ENCODE measurements at places on chromosomes 1 and 21.

- no peak overlapping the region for H3K27ac ChIP-seq
- H3K36me3 ChIP-seq: no peaks in the 10 kb centered on the region
- no peaks in the 10 kb centered on the region for H3K27me3 ChIP-seq
- H3K4me1 ChIP-seq: no peaks in the 10 kb centered on the region
These were observed 360.2 kb downstream of the DISC1 start for GRCh38 chr1:231986631-231987336.

DNA sequence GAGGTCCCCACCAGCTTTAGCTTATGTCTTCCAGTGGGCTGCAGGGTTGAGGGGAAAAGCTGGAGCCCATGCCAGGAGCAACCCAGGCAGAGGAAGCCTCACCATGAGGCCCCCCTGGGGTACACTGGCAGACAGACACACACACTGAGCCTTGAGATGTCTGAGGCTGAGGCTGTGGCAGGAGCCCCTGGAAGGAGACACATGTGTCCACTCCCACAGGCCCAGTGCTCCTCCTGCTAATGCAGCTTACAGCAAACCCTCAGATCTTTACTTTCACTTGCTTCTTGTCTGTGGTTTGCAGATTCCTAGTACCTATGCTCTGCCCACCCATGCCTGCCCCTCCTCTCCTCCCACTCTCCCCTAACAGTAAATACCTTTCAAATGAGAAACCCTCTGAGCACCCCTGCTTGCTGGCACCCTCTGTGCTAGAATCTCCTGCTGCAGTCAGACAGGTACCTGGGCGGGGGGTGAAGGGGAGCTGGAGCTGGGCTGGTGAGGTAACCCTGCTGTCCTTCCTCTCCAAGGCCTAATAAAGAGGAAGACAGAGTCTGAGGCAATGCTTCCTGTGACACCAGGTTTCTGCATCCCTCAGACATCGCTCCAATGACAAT lies 63.4 kb upstream of the NEK2 start:
- no peak overlapping the region for H3K27ac ChIP-seq
- H3K4me3 ChIP-seq: no peak overlapping the region
- H3K36me3 ChIP-seq: no peaks in the 10 kb centered on the region
- peak; percentile 52 for DNase-seq
- peaks cover 9% of the 10 kb centered on the region for H3K4me1 ChIP-seq

- H3K4me1 ChIP-seq: peaks cover 2% of the 10 kb centered on the region
- peak overlapping the region; percentile 9 for H3K27ac ChIP-seq
- H3K36me3 ChIP-seq: no peaks in the 10 kb centered on the region
- H3K4me3 ChIP-seq: no peak overlapping the region
These were observed 50.4 kb downstream of the SLC16A1 start for GRCh38 chr1:112905395-112906149.

- no peaks in the 10 kb centered on the region for H3K27me3 ChIP-seq
- no peak overlapping the region for H3K27ac ChIP-seq
- peaks cover 2% of the 10 kb centered on the region for H3K36me3 ChIP-seq
- DNase-seq: peak; percentile 45
- peaks cover 6% of the 10 kb centered on the region for H3K4me1 ChIP-seq
These were observed 88.5 kb downstream of the CEP350 start for GRCh38 chr1:180042988-180043622.

- no peak overlapping the region for H3K4me3 ChIP-seq
- H3K4me1 ChIP-seq: peaks cover 2% of the 10 kb centered on the region
- DNase-seq: peak; percentile 68
- H3K36me3 ChIP-seq: no peaks in the 10 kb centered on the region
These were observed 2.6 kb upstream of the TOR3A start for GRCh38 chr1:179079113-179079761.

DNA sequence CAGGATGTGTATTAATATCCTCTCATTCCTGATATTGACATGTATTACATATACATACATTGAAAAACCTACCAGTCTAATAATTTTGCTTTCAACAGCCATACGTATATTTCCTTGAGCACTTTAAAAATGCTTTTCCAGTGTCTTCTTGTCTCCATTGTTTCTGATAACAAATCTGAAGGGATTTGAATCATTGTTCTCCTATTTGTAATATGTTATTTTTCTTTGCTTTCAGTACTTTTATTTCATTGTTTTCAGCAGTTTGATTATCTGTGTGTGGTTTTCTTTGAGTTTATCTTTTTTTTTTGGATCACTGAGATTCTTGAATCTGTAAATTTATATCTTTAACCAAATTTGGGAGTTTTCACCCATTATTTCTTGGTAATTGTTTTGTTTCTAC lies 65.3 kb downstream of the RABGAP1L start:
- no peaks in the 10 kb centered on the region for H3K4me1 ChIP-seq
- no peaks in the 10 kb centered on the region for H3K36me3 ChIP-seq
- no peak overlapping the region for H3K4me3 ChIP-seq
- no peak for DNase-seq
- no peaks in the 10 kb centered on the region for H3K27me3 ChIP-seq
- H3K27ac ChIP-seq: no peak overlapping the region

GRCh38 chr21:35940074-35940927 lies 120.0 kb downstream of the SETD4 start:
- no peaks in the 10 kb centered on the region for H3K27me3 ChIP-seq
- H3K36me3 ChIP-seq: no peaks in the 10 kb centered on the region
- no peak overlapping the region for H3K27ac ChIP-seq

GRCh38 chr1:8816264-8816663 lies 1.2 kb downstream of the RERE start:
- peak overlapping the region; percentile 82 for H3K4me3 ChIP-seq
- peaks cover 2% of the 10 kb centered on the region for H3K4me1 ChIP-seq
- DNase-seq: peak; percentile 60
- no peaks in the 10 kb centered on the region for H3K27me3 ChIP-seq
- H3K27ac ChIP-seq: no peak overlapping the region

- no peak for DNase-seq
- no peak overlapping the region for H3K4me3 ChIP-seq
- peaks cover 2% of the 10 kb centered on the region for H3K27me3 ChIP-seq
- no peaks in the 10 kb centered on the region for H3K36me3 ChIP-seq
These were observed 8.8 kb downstream of the ETV3L start for GRCh38 chr1:157090771-157091170.

GRCh38 chr1:8754993-8755392 lies 62.4 kb downstream of the RERE start:
- no peaks in the 10 kb centered on the region for H3K36me3 ChIP-seq
- H3K27ac ChIP-seq: no peak overlapping the region
- H3K4me1 ChIP-seq: no peaks in the 10 kb centered on the region

- no peaks in the 10 kb centered on the region for H3K27me3 ChIP-seq
- no peak overlapping the region for H3K4me3 ChIP-seq
These were observed 287.5 kb downstream of the SMYD3 start for GRCh38 chr1:246219508-246220030.

GRCh38 chr1:186977266-186977957 lies 148.7 kb downstream of the PLA2G4A start:
- peaks cover 6% of the 10 kb centered on the region for H3K4me1 ChIP-seq
- no peak overlapping the region for H3K4me3 ChIP-seq
- H3K27ac ChIP-seq: no peak overlapping the region

DNA sequence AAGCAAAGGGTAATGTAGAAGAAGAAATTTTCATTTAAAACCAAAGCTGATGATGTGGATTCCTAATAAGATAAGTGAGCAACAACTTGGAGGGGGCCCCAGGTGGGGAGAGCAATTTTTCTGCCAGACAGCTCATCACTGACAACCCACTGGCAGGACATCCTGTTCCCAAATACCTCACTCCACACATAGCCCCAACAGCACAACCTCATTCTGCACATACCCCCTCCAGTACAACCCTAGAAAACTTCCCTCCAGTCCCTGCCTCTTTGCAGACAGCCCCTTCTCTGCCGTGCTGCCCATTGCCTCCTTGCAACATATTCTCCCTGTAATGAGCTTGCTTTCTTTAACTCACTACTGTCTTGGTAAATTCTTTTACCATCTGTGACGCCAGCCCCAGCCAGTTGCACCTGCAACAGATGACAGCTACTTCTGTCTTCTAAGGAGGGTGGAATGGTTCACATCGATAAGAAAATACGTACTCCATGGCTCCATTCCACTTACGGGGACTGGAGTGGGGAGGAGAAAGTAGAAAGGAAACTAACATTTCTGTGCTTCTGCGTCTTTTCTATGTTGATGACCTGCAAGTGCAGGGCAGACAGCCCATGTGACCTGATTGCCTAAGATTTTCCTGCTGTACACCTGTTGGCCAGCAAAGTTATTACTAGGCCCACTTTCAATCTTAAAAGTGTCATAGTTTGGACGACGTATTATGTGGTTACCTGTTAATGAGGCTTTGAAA lies 14.7 kb downstream of the RHEX start:
- H3K27ac ChIP-seq: no peak overlapping the region
- peaks cover 2% of the 10 kb centered on the region for H3K27me3 ChIP-seq
- H3K4me3 ChIP-seq: no peak overlapping the region
- H3K4me1 ChIP-seq: no peaks in the 10 kb centered on the region
- no peak for DNase-seq
- no peaks in the 10 kb centered on the region for H3K36me3 ChIP-seq

- H3K36me3 ChIP-seq: peaks cover 2% of the 10 kb centered on the region
- no peaks in the 10 kb centered on the region for H3K4me1 ChIP-seq
- no peaks in the 10 kb centered on the region for H3K27me3 ChIP-seq
- no peak overlapping the region for H3K27ac ChIP-seq
- H3K4me3 ChIP-seq: no peak overlapping the region
These were observed 19.8 kb downstream of the LMO4 start for GRCh38 chr1:87348341-87349019.

DNA sequence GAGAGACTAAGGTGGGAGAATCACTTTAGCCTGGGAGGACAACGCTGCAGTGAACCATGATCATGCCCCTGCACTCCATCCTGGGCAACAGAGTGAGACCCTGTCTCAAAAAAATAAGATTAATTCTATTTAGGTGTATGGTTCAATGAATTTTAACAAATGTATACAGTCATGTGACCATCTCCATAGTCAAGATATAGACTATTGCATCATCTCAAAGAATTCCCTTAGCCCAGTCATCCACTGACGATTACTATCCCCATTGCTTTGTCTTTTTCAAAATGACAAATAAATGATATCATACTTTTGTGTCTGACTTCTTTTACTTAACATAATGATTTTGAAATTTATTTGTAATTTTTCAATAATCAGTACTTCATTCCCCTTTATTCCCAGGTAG lies 260.0 kb downstream of the LRRC7 start:
- no peak overlapping the region for H3K27ac ChIP-seq
- H3K27me3 ChIP-seq: no peaks in the 10 kb centered on the region
- H3K4me1 ChIP-seq: no peaks in the 10 kb centered on the region
- no peaks in the 10 kb centered on the region for H3K36me3 ChIP-seq
- no peak overlapping the region for H3K4me3 ChIP-seq

- H3K4me1 ChIP-seq: peaks cover 5% of the 10 kb centered on the region
- DNase-seq: peak; percentile 16
- H3K4me3 ChIP-seq: no peak overlapping the region
- H3K27ac ChIP-seq: no peak overlapping the region
- H3K27me3 ChIP-seq: no peaks in the 10 kb centered on the region
- H3K36me3 ChIP-seq: no peaks in the 10 kb centered on the region
These were observed 15.9 kb upstream of the MUTYH start for GRCh38 chr1:45356186-45356585.

DNA sequence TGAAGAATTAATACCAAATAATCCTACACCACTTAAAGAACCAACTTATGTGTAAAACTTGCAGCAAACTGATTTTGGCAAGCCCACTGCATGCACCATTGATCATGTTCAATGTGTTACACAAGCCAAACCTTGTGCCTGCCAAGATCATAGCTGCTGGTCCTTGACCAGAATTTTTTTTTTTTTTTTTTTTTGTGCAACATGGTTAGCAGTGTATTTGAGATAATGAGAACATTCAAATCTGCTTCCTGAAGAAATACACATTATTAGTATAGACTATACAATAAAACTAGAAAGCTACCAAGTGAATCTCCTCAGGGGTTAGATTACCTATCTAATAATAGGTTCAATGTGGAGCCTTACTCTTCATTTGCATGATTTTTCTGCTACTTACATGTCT lies 421.0 kb downstream of the MRPL39 start:
- H3K27ac ChIP-seq: no peak overlapping the region
- no peaks in the 10 kb centered on the region for H3K4me1 ChIP-seq
- DNase-seq: peak; percentile 10
- no peaks in the 10 kb centered on the region for H3K27me3 ChIP-seq

DNA sequence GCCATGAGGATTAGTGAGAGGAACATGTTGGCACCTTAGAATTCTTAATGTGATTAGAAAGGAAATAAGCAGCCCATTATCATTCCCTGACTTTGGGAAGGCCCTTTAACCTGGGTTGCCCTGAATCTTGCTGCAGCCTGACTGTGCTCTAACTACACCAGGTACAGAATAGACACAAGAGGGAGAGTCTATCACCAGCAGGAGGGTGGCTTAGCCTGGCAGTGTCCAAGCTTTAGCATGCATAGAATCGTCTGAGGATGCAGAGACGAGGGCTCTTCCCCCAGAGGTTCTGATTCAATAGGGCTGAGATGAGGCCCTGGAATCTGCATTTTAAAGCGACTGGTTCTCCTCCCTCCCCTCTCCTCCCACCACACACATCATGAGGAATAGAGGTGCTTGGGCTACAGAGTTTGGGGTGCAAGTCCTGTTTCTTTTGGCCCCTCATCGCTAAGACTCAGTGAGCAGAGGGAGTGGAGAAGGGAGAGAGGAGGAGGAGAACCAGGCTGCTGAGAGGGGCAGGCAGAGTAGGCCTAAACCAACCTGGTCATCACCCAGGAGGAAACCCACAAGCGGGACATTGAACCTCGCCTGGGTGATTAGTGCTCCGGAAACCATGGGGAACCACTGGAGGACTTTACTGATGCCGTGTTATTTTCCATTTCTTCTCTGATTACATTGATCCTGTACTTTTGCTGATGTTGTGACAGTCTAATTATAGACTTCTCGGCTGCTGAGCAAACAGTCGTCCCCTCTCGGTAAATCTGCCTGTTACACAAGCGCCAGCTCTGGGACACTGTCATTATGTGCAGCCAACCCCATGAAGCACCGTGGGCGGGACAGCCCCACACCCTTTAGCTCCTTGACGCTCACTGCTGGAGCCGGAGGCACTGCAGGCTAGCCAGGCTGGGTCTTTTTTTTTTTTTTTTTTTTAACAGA lies 6.3 kb upstream of the TENT5C start:
- DNase-seq: no peak
- no peak overlapping the region for H3K27ac ChIP-seq
- no peaks in the 10 kb centered on the region for H3K4me1 ChIP-seq
- H3K36me3 ChIP-seq: no peaks in the 10 kb centered on the region
- peaks cover 8% of the 10 kb centered on the region for H3K27me3 ChIP-seq
